ENCODE measurements at places on chromosomes 3 and 15. TPM values are rescaled to one million over a fixed set of nuclear protein-coding genes. Genes with fewer than 3 reads are reported as not detected.
A peak's percentile ranks its signal among the peaks of the same experiment; 100 is the strongest.

DNA sequence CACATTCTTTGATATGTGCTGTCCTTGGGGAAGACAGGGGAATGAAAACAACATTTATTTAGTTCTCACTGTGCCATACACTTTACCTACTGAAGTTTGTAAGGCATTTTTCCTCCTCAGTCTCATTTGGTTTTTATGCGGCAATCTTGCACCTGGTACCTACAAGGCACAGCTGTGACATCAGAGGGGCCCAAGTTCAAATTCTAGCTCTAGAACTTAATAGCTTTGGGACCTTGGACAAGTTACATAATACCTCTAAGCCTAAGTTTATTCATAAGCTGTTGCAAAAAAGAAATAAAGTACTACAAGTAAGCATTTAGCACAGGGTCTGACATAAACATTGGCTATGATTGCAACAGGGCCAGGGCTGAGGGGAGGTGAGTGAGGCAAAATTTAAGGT, 5.6 kb upstream of the FAM81A start:
- DNase-seq: no peak

DNA sequence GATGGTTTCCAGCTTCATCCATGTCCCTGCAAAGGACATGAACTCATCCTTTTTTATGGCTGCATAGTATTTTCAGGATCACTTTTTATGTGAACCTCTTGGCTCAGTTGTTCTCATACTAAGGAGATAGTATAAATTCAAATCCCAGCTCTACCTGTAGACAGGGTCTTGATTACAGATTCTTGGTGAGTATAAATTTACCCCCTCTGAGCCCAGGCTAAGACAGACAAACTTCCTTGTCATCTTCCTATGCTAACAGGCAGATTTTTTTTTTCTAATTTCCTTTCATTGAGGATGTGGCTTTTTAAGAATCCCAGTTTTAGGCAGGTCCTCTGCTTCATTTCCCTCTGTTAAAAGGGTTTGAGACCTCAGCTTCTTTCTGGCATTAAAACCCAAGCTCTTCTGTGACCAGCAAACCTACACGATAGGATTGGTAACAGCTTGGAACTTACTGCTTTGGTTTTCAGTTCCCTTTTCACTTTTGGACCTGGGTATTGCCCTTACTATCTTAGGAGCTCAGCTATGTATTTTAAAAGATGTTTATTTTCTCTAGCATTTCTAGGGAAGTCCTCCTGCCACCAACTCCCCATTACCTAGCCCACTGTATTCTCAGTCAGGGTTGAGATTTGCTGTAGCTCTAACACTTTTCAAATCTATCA, 72.5 kb downstream of the VPS8 start:
- no peak for DNase-seq

DNA sequence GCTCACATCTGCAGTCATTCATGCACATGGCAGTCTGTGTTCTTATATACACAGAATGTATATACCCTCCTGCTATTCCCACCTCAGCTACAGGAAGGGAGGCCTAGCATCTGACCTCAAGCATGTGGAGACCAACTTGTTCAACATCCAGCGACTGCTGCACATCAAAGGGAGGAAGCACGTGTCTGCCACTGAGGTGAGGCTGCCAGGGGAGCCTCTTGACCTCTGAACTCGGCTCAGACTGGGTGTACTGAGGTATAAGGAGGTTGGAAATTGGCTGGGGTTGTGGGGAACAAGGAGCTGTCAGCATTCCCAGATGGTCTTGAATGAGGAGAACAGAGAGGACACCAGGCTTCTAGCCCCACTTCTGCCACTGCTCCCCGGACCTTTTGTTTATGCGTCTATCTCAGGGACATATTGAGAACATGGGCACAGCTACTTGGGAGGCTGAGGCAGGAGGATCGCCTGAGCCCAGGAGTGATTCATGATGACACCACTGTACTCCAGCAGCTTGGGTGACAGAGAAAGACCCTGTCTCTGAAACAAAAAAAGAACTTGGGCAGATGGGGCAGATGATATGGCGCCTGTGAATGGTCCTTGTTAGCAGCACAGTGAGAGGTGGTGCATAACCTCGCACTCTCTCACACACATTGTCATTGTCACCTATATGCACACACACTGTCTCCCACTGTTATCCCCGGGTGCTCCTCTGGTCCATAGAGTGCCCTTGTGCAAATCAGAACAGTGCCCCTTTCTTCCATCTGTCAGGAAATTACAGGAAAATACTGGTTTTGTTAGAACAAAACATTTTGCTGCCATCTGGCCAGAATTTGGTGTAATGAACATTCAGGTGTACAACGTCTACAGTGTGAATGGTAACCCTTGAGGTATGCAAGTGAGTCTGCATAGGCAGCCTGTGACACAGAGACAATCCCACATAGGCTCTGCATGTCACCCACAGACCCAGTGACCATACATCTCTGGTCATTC, 5.4 kb downstream of the VILL start:
- DNase-seq: peak; percentile 75

DNA sequence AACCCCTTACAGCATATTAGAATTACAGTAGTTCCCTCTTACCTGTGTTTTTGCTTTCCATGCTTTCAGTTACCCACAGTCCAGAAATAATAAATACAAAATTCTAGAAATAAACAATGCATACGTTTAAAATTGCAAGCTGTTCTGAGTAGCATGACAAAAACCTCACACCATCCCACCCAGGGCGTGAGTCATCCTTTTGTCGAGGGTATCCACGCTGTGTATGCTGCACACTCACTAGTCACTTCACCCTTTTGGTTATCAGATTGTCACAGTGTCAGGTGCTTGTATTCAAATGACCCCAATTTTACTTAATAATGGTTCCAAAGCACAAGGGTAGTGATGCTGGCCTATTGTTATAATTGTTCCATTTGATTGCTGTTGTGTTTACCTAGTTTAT, 72.5 kb upstream of the P3H2 start:
- no peak for DNase-seq

DNA sequence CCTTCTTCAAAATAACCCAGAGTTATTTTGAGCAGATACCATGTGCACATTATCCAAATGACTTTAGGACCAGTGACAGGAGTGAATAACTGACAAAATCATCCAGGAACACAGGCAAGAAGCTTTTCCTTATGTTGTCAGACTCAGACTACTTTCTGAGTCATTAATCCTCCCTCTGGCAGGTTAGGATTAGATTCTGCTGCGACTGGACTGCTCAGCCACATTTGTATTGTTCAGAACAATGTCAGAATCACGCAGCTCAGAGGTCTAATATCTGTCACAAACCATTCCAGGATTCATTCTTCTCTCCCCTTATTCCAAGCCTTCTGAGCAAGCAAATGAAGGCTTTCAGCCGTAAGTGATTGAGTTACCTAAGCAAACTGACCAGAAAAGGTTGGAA, 34.8 kb upstream of the FAM174B start:
- DNase-seq: no peak

DNA sequence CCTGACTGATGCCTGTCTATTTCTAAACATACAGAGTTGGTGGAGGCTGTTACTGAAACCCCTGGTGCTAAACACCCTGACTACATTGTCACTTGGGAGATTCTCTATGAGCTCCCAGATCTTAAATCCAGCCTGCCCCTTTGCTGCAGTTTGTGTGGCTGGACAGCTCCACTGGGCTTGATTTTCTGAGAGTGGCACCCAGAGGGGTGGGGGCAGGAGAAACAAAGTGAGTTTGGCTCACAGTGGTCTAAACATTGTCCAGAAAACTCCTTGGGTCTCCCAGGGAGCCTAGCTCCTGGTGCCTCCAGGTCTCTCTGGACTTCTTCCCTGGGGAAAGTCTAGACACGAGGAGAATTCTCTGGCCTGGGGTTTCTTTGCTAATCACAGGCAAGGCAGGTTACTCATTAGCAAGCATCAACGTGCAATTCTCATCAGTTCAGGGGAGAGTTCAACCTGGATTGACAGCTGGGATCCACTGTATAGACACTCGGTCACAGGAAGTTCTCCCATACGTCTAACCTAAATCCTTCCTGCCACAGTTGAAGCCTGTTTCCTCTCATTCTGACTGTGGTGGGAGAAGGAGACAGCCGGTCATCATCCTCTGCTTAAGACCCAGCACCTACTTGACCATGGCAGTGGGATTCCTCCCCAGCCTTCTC, 7.1 kb upstream of the DLL4 start:
- DNase-seq: peak; percentile 57

GRCh38 chr3:194031867-194032635, 103.9 kb upstream of the HES1 start:
- no peak for DNase-seq

- DNase-seq: no peak
These were observed 81.0 kb upstream of the ZPLD1 start for GRCh38 chr3:102353805-102354204.

GRCh38 chr3:108218811-108219210, 3.4 kb downstream of the IFT57 start:
- DNase-seq: peak; percentile 39

GRCh38 chr3:60269377-60269776, 981.9 kb downstream of the FHIT start:
- peak; percentile 10 for DNase-seq

GRCh38 chr15:92634060-92634459, 21.5 kb downstream of the FAM174B start:
- DNase-seq: no peak

DNA sequence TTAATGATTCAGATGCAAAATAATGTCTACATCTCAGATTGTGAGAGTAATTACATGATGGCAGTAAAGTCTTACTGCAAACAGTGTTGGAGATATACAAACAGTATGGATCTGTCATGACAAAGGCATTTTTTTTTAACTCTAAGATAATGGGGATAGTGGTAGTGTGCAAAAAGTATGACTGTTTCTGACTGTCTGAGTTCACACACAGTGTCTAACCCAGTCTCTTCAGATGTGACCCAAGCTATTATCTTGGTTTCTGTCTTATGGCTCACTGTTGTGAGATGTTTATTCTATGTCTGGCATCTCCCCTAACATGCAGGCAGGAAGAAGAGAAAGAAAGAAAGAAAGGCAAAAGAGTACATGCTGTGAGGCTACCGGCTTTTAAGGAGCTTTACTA, 17.0 kb downstream of the RPL39L start:
- no peak for DNase-seq

DNA sequence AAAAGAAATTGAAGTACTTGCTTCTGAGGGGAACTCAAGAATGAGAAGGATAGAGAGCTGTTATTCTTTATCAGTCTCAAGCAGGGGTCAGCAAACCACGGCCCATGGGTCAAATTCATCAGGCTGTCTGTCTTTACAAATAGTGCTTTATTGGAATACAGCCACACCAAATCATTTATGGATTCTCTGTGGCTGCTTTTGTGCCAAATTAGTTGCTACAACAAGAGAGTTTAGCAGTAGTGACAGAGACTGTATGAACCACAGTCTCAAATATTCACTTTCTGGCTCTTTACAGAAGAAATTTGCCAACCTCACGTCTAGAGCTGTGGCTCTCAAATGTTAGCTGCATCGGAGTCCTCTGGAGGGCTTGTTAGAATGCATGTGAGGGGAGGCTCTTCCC, 258.0 kb upstream of the RARB start:
- no peak for DNase-seq

DNA sequence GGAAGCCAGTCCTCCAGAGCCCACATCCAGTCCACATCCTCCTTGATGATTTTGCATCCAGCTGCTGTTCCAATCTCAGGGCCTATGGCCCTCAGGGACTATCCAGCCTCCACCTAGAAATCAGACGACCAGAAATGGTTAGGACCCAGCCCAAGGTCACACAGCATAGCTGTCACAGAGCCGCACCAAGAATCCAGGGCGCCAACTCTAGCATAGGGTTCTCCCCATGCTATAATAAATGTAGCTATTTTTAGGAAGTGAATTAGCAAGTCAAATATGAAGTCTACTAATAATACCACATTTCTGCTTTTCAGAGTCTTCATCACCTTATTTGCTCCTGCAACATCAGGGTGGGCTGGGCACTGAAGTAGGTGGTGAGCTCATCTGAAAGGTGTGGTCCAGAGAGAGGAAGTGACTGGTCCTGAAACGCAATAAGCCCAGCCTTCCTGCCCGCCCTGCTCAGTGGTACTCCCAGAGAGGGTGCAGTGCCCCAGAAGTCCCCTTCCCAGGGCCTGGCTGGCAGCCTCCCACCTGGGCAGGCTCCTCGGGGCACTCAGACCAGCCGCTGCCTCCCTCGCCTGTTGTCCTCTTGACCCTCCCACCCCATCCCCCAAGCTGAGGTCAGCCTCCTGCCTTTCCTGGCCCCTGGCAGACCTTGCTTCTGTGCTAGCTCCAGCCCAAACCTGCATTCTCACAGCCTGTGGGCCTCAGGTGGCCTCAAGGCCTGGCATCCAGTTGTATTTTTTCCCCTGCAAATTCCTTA, 17.6 kb upstream of the CYP11A1 start:
- DNase-seq: peak; percentile 89

DNA sequence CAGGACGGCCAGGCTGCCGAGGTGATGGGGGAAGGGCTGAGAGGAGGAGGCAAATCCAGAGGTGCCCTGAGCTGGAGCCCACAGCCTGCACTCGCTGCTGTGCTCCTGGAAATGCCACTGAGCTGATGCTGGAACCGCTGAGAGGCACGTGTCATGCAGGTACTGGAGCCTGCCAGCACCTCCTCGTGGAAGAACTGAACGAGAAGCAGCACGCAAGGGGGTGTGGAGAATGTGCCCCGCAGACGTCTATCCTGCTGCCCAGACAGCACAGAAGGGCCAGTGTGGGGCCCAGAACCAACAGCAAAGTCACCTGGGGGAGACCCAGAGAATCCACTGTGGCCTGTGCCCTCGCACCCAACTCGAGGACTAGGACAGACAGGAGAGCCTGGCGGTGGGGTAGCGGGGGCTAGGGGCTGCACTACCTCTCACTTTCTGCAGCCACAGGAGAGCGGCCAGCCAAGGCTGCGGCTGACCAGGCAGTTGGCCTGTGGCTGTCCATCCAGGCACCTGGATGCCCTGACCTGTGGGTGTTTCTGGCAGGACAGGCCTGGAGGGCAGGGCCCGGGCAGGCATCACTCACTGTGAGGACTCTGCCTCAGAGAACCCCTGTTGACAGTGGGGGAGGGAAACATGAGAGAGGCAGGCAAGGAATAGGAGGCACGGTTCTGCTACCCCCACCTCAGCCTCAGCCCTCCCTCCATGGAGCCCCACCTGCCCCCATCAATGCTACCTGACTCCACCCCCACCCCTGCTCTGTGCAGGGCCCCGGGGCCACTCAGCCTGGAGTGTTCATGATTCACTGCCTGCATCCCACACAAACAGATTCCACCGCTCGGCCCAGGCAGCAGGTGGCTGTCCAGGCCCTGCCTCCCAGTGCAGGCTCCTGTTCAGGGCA, 213.1 kb downstream of the TBC1D2B start:
- no peak for DNase-seq

- no peak for DNase-seq
These were observed 40.9 kb upstream of the HERC1 start for GRCh38 chr15:63874616-63875015.

GRCh38 chr15:95401587-95401986, 928.9 kb upstream of the NR2F2 start:
- no peak for DNase-seq

CCDC32 gene
- 18.6 TPM for total RNA-seq

ALPK3 gene
- total RNA-seq: 0.59 TPM

PLA1A gene
- under 0.01 TPM for total RNA-seq

TICRR gene
- total RNA-seq: 0.88 TPM

TIPIN gene
- total RNA-seq: 7.4 TPM

ZDHHC19 gene
- not detected for total RNA-seq

ESYT3 gene
- 0.59 TPM for total RNA-seq

TEX264 gene
- total RNA-seq: 55.4 TPM

All from osteoblast (primary cell).